Mononuclear cell (primary cell): ENCODE measurements at places on chromosomes 5 and 9. TPM values are rescaled to one million over a fixed set of nuclear protein-coding genes. Genes with fewer than 3 reads are reported as not detected.

The SLCO6A1 gene
- not detected for total RNA-seq

The PAEP gene
- total RNA-seq = not detected

The GFI1B gene
- total RNA-seq = 13.6 TPM

The IFNK gene
- not detected for total RNA-seq

The CCL28 gene
- total RNA-seq = 8.8 TPM

The SPATA6L gene
- total RNA-seq = 1.8 TPM

The ARPC5L gene
- total RNA-seq = 29.3 TPM

The GMCL2 gene
- total RNA-seq = not detected

The GDNF gene
- not detected for total RNA-seq

The PCDHA1 gene
- total RNA-seq = not detected

The HAND1 gene
- not detected for total RNA-seq
